ENCODE measurements at places on chromosomes 6 and 20.

- peak; percentile 94 for DNase-seq
Measured at GRCh38 chr6:37207903-37208456, 38.0 kb downstream of the PIM1 start.

DNA sequence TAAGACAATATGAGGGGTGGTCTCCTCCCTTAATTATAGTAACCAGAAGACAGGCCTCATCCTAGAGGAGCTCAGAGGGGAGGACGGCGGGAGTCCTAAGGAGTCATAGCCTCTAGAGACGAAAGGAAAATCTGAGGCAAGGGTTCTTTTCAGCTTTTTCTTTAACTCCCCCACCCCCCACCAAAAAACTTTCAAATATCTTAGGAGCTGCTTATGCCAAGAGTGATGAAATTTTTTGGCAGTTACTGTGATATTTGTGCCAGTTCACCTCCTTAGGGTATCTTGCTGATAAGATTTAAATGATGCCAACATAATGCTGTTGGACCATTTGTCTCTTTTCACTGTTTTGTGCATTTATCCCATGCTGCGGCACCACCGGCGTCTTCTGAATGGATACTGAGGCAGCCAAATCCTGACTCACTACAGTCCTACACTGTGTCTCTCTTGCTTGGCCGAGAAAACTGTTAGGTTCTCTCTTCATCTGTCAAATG lies 44.5 kb upstream of the DSE start:
- no peak for DNase-seq

DNA sequence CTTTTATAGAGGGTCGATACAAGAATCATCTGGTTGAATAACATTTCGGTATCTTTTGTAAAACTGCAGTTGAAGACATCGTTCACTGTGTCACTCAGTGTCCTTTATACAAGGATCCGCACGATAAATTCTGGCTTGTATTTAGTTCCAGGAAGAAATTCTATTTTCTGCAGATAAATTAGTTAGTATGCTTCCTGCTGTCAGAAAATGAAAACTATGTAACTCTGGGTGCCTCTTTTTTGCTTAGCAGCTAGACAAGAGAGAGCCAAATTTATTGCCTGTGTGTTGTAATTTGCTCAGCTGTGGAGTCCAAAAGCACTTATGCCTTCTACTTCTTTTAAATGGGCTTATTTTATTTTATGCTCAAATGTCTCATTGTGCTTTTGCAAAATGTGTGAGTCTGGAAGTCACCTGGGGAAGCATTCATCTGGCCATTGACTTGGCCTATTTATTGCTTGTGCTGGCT lies 56.5 kb upstream of the KCNK16 start:
- no peak for DNase-seq

DNA sequence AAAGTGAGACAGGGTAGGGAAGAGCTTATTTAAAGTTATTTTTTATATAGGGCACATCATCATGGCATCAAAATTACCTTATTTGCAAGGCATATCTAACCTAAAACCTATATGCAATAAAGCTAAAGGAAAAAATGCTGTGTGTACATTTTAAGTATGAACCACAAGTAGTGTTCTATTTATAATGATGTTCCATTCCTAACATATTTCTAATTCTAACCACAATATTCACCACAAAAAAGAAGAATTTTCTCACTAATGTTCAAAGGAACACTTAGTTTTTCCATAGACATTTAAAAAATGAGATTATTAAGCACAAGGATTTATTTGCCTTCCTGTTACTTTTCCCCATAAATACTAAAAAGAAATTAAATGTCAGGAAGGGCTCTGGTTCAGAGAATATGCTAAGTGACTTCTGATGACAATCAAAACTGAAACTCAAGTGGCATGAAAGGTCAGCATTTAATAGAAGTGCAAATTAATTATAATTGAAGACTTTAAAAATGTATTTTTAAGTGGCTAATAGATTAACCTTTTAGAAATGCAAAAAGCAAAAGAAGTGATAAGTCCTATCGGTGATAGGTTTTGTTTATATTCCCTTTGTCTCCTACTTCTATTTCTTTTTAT lies 25.1 kb downstream of the GPR63 start:
- DNase-seq = no peak

- DNase-seq = no peak
Measured at GRCh38 chr20:58227391-58228102, 906 bp downstream of the ANKRD60 start.
